ENCODE measurements at places on chromosomes 12 and 14.

GRCh38 chr12:56084958-56085543 is 5.1 kb downstream of the ERBB3 start:
- no peak for DNase-seq

DNA sequence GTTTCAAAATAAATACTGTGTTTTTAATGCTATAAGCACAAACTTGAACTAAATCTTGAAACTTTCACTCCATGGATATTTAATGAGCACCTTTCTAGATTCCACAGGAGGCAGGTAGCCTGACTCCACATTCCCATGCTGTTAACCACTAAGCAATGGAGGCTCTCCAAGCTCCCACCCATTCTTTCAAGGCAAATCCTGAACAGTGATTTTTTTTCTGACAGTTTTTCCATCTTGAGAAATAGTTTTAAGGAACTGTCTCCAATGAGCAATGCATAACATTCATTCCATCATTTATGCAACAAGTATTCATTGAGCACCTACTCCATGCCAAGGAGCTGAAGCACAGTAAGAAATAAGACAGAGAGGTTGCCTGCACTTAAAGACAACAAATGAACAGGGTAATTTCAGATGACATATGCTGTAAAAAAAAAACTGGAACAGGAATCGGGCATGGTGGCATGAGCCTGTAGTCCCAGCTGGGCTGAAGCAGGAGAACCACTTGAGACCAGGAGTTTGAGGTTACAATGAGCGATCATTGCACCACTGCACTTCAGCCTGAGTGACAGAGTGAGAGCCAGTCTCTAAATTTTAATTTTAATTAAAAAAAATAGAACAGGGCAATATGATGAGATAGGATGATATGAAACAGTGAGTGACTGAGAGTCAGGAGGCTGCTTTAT is 102.3 kb upstream of the CPSF6 start:
- no peak for DNase-seq

DNA sequence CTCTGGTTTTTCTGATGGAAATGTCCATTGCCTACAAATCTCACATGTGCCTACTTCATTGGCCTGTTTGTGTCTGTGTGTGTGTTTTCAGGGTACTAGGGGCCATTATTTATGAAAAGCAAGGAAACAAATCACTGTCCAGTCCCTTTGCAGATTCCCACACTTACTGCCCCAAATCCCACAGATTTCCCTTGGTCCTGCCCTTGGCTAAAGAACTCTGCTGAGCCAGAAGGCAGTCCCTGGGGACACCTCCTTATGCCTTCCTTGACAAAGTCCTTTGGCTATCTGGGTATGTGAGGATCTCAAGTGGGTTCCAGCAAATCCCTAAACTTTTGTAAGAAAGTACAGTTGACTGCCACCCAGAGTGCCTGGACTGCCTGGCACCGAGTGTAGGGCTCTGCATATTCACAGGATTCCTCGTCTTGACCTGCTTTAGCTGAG is 388.1 kb downstream of the BCAT1 start:
- DNase-seq: no peak

DNA sequence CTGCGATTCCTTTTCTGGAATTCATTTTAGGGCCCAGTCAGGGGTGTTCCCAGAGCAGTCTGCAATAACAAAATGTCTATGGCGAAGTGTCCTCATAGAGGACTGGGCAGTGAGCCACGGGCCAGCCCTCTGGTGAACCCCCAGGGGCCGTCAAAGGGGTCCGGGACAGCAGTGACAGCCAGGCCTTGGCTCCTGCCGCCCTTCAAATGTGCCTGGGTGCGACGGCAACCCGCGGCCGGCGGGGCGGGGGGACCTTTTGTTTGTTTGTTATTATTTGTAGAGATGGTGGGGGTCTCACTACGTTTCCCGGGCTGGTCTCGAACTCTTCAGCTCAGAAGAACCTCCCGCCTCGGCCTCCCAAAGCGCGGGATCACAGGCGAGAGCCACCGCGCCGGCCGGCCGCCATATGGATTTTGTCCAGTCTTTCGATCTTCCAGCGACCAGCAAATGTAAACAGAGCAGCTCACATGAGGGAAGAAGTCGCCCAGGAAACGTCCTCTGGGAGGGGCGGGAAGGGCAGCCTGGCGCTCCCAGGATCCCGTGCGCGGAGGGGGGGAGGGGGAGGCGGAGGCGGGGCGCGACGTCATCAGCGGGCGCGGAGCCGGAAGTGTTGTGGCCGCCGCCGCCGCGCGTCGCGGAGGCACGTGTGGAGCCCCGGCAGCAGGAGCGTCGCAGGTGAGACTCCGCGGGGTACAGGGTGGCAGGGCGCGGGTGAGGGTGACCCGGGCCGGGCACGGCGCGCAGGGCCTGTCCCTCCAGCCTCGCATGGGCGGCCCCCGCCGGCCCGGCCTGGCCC is at the start of gene TRMT61A:
Gene TRMT61A, plus strand, starts transcription at position 610 of the 796 bp plus-strand sequence. CDS start 783 bp downstream, outside the sequence.
- peak; percentile 90 for DNase-seq

DNA sequence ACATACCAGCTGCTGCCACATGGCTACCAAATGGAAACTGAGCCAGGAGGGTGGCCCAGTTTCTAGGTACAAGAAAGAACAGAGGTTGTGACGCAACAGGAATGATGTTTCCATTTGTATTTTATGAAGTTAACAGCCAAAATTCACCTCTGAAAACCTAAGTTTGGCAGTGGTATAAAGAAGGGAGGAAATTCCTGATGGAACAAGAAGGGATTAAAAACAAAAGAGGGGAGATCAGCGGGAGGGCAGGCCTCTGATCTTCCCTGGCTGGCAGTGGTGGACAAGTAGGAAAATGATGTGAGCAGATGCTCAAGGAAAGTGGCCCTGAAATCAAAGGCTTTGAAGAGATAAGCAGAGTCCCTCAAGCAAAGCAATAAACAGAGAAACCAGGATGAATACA is 47.3 kb upstream of the BCL2L14 start:
- no peak for DNase-seq

DNA sequence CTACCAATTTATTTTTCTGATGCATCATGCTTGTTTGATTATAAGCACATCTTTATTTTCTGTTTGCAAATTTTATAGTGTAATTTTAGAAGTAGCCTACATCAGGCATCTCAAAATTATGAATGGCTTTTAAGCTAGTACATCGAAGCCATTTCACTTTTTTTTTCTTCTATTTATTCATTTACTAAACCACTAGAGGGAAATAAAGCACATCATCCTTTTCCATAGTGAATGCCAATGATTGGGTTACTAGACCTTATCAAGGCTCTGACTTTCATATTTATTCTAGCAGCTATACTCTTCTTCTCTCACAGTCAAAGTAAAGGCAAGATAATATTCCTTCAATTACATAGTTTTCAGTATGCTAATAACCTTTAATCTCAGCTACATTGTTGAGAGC is 736.4 kb upstream of the LRFN5 start:
- no peak for DNase-seq

DNA sequence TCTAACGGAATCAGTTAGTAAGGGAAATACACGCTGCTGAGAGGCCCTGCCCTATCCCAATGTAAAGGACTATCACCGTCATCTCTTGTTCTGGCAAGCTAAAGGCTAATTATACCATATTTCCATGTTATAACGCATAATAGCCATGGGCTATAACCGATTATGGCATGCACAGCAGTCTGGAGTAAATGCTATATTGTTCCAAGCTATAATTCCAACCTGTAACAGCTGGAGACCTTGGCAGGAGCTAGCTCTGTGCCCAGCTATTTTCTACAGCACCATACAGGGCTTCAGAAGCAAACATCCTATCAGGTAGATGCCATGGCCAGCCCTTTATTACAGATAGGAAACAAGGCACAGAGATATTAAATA is 26.3 kb downstream of the SYNE3 start:
- DNase-seq: no peak

DNA sequence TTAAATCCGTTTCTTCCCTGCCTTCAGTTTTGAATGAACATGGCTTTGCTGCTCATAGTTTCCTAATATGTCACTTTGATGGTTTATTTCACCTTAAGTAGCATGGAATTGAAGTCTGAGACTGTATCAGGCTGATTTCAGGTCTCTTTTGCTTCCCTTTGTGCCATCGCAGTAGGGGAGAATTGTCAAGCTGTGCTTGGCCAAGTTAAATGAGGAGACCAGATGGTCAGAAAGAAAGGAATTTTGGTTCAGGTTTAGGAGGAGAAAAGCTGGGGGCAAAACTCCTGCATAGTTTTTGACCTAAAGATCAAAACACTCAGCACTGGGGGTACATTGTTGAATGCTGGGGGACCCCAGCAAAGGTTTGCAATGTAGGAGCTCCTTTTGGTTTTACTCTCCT is 398.4 kb downstream of the NUAK1 start:
- DNase-seq: peak; percentile 7

GRCh38 chr14:75267141-75267721 is 11.4 kb upstream of the FOS start:
- DNase-seq: peak; percentile 87

GRCh38 chr12:124617615-124618014 is 50.2 kb upstream of the NCOR2 start:
- no peak for DNase-seq

- DNase-seq: no peak
These were observed 162.8 kb downstream of the MON2 start for GRCh38 chr12:62629413-62629812.
